Posterior cingulate gyrus (tissue), 11 donors: ENCODE measurements at places on chromosomes 13 and 19.

DNA sequence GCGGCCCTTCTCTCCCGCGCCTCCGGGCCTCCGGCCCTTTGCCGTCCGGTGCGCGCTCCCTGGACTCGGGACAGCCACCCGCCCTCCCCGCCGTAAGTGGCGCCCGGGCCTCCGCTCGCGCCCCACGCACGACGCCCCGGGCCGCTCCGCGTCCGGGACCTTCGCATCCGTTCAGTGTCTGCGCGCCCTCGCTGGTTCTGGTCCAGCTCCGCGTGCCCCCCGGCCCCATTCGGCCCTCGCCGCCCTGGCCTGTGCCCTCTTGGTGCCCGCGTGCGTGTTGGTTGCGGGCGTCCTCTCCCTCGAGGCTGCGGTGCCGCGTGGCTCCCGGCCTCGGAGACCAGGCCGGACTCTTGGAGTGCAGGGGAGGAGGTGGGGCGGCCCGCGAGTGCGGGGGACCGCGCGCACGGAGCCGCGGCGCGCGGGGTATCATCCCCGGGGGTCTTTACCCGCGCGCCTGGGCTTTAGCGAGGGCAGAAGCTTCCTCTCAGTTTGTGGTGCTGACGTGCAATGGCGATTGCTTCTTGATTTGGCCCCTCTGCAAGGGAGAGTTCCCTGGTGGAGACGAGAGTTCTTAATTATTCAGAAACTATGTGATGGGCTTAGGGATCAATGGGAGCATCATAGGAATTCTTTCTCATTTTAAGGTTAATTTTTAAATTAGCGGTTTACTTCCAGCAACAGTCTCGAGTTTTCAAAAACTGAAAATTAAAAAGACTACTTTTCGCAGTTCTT, 757 bp downstream of the WASF3 start:
- no peak for DNase-seq

- DNase-seq, result no peak
These were observed 10.1 kb downstream of the FAM98C start for GRCh38 chr19:38412961-38413360.

DNA sequence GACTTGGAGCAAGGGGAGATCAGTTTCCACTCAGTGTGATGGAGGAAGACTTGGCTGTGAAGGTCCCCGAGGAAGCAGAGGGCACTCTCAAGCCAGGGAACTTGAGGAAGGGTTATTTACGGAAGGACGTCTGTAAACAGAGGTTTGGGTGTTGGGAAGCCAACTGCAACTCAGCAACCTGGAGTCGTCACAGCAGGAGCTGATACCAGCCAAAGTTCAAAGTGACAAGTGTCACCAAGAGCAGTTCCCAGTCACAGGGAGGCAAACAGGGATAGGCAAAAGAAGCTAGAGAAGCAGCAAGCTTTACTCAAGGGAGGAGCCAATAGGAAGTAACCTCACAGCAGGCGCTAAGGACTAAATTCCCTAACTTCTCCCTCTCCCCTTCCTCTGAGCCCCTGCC, 205.5 kb downstream of the EFNB2 start:
- DNase-seq, result no peak

- DNase-seq, result no peak
These were observed 71.2 kb downstream of the ING1 start for GRCh38 chr13:110784704-110785103.

GRCh38 chr13:111917086-111917485, 149.9 kb upstream of the SOX1 start:
- no peak for DNase-seq

DNA sequence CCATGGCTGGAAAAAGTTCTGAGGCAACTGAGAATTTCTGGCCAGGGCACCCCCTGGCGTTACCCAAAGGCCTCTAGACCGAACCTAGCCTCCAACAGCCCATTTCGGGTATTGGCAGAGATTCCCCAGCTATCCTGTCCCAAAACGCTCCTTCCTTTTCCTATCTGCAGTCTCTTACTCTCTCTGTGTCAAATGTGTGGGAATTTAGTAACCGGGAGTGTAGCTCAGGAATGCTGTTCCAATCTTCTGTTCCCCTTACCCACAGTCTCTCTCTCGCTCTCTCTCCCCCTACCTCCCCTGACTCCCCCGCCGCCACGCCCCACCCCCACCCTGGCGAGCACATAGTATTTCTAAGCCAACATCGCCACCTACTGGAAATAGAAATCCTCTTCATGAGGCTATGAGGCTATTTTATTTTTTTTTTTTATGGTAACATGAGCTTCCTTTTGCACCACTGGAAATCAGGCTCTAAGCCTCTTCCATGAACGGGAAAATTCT, 27.0 kb downstream of the OXGR1 start:
- no peak for DNase-seq
